ENCODE measurements at places on chromosomes 7 and 10.

GRCh38 chr7:49775949-49776443 is 2.6 kb downstream of the VWC2 start:
- no peak for DNase-seq

- no peak for DNase-seq
These were observed 57.4 kb downstream of the MKLN1 start for GRCh38 chr7:131385039-131385605.

DNA sequence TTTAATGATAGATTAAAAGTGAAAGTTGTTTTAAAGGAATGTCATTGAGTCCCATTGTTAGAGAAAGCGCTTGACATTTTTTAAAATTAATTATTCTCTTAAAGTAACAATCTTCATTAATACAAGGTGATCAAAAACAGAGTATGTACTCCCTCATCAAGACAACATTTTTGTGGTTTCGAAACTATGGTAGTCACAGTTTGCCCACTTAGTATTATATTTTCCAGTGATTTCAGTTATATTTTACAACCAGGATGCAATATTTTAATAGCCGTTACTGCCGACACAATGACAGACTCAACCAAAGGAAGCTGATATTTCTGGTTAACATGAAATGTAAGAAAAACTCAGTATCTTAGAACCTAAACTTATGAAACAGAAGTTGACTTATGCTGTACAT is 31.3 kb downstream of the MKX start:
- DNase-seq = no peak

DNA sequence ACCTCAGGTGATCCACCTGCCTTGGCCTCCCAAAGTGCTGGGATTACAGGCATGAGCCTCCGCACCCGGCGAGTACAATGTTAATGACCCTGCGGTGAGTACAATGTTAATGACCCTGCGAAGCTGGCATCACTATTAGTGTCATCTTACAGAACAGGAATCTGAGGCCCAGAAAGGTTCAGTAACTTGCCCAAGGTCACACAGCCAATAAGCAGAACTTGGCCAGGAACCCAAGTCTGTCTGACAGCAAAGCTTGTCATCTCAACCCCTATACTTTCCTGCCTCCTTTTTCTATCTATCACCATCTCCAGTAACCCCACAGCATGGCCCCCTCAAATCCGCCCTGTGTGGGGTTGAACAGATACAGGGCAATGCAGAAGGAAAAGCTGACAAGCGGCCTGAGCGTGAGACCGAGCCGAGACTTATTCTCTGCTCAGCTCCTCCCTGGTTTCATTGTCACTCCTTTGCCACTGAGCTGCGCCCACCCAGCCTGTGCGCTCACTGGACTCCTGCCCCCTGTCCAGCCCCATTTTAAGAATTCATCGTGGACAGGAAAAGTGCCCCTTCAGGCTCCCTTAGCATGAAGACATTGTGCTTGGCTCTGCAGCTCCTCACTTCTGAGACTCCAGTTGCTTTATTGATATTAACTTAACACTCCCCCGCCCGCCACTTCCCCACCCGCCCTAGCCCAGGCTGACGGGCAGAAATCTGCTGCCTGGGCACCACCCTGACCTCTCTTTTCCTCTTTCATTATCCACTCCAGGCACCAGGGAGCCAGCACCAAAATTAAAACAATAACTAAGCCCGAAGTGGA is 58.1 kb upstream of the LBX1 start:
- no peak for DNase-seq

DNA sequence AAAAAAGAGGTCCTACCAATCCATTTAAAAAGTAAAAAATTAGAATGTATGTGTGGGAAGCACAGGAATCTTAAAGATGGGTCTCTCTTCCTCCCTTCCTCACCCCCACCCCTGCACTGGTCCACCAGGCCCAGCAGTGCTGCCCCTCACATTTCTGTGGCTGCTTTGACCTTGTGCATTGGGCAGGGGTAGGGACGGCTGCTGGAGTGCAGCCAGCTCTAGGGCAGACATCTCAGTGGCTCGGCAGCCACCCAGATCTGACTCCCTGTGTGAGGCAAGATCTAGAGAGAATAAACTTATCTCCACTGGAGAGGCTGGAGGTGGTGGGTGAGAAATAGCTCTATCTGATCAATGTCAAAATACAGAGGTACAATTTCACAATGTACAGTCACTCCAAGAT is 6.7 kb downstream of the FAM180A start:
- DNase-seq = no peak

DNA sequence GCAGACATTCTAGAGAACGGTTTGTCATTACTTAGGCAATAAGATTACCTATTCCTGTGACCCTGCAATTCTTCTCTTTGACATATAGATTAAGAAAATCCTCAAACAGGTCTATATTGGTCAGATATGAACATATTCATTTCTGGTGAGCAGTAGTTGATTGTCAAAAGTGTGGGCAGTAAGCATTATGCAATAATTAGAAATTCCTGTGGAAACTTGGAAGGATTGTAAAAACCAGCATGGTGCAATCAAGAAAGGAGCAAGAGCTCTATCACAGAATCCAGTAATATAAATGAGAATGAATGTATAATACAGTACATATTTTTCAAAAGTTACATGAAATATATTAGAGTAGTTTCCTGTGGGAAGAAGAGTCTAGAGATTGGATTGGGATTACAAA is 406.5 kb downstream of the SUGCT start:
- DNase-seq = no peak

DNA sequence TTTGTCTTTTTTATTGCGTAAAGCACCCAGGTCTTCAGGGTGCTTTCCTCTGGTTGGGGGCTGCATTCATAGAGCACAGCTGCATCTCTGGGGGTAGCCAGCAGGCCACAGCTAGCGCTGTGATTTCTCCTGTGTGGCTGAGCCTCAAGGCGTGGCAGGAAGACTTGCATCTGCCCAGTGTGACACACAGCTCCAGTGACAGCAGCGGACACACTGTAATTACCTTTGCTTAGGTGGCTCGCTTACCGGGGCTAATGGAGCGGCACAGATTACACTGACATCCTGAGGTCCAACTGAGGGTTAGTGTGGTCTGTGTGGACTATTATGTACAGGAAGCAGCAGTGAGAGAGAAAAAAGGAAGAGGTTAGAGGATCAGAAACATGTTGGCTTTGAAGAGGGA is 27.1 kb downstream of the ABCB4 start:
- peak; percentile 93 for DNase-seq

- no peak for DNase-seq
These were observed 993.1 kb downstream of the KCNMA1 start for GRCh38 chr10:76644476-76644875.

- DNase-seq = no peak
These were observed 18.6 kb downstream of the INA start for GRCh38 chr10:103295374-103296015.

DNA sequence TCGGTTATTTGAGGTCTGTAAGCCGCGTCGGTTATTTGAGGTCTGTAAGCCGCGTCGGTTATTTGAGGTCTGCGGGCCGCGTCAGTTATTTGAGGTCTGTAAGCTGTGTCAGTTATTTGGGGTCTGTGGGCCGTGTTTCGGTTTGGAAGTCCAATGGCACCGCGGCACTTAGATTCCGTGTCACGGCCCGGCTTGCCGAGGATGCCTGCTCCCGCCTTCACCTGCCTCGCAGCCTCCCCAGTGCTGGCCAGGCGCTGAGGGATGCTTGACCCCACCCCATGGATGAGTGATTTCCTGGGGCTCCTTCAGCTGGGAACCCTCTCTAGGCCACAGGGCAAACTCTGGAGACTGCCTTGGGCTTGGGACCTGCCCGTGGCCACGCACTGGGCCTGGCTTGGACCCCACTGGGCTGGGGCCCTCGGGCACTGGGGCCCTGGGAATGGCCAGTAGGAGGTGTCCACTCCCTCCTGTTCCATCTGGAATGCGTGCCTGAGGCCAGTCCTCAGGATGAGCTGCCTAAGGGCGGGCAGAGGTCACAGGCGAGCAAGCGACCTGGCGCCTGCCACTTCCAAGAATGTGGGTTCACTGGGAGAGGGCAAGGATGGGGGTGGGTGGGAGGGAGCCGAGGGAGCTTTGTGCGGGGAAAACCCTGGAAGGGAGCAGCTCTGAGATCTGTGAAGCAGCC is 25.6 kb downstream of the ADGRA1 start:
- DNase-seq = no peak

GRCh38 chr7:55774327-55775050 is 88.1 kb downstream of the SEPTIN14 start:
- DNase-seq = peak; percentile 94

GRCh38 chr7:89926194-89926593 is 228.1 kb upstream of the STEAP1 start:
- DNase-seq = no peak

- DNase-seq = no peak
These were observed 35.9 kb downstream of the TCF7L2 start for GRCh38 chr10:112985690-112986543.

DNA sequence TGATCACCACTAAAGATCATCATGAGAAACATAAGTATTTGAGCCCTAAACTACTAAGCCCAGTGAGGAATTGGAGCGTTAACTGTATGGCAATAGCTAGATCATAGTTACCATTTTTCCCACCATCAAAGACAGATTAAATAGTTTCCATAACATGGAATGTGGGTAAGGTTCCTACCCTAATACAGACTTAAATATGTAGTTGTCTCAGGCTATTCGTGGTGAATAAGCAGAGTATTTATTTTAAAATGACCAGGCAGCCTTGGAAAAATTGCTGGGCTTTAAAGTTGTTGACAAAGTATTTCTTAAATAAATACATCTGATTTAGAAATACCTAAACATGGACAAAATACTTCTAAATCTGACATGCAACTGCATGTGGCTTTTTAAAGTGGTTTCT is 106.8 kb downstream of the NT5C2 start:
- no peak for DNase-seq

DNA sequence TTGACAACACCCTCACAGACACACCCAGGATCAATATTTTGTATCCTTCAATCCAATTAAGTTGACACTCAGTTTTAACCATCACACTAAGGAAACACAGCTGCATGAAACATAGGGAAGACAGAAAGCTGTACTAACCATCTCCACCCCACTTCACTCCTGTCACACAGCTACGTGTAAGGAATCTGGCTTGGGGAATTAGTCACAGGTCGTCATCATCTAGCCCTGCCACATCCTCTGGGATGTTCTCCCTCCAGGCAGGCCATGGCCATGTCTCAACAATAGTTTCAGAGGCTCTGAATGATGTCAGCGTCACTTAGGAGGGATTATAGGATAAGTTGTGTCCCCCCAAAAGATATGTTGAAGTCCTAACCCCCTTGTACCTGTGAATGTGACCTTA is 10.8 kb upstream of the SEMA3C start:
- DNase-seq = no peak

GRCh38 chr7:155816996-155817395 is 4.7 kb upstream of the SHH start:
- no peak for DNase-seq

- no peak for DNase-seq
These were observed 19.8 kb upstream of the ALOX5 start for GRCh38 chr10:45354261-45354660.

GRCh38 chr7:131692131-131692960 is 135.9 kb upstream of the PODXL start:
- peak; percentile 19 for DNase-seq

DNA sequence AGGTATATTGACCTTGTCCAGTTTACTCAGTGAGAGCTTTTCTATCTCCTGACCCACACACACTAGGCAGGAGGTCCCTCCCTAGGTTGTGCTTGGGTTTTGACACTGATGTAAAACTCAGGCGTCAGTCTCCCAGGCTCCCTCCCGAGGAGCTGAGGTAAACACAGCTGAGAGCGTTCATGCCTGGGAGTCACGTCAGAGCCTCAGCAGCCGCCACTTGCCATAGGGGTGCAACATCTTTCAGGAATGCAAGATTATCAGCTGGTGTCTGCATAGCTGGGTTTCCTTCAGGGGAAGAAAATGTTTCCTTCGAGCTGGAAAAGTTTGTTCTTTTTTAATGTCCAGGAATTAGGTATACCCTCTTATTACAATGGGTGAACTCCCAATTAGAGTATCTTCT is 70.6 kb downstream of the FGFR2 start:
- no peak for DNase-seq
